Small intestine (tissue), 16 donors: ENCODE measurements at places on chromosomes 4 and X. TPM values are rescaled to one million over a fixed set of nuclear protein-coding genes. Genes with fewer than 3 reads are reported as not detected.

Gene EXOC1L
- not detected for polyA plus RNA-seq

Gene LANCL3
- 0.13 TPM for polyA plus RNA-seq

Gene RS1
- polyA plus RNA-seq: not detected

Gene GLRA2
- 0.15 TPM for polyA plus RNA-seq

Gene LETM1
- polyA plus RNA-seq: 24.9 TPM

Gene SYP
- polyA plus RNA-seq: 33.5 TPM

Gene SSX2B
- not detected for polyA plus RNA-seq

Gene WDR17
- 0.45 TPM for polyA plus RNA-seq

Gene CCDC120
- 26.8 TPM for polyA plus RNA-seq

Gene HSFX3
- polyA plus RNA-seq: not detected

Gene PPA2
- polyA plus RNA-seq: 108 TPM

Gene CT45A5
- not detected for polyA plus RNA-seq

Gene RHOXF1
- not detected for polyA plus RNA-seq

Gene SHROOM2
- polyA plus RNA-seq: 0.54 TPM

Gene FAM47E
- 3.0 TPM for polyA plus RNA-seq

Gene FGF5
- polyA plus RNA-seq: not detected

Gene TMPRSS11F
- not detected for polyA plus RNA-seq

DNA sequence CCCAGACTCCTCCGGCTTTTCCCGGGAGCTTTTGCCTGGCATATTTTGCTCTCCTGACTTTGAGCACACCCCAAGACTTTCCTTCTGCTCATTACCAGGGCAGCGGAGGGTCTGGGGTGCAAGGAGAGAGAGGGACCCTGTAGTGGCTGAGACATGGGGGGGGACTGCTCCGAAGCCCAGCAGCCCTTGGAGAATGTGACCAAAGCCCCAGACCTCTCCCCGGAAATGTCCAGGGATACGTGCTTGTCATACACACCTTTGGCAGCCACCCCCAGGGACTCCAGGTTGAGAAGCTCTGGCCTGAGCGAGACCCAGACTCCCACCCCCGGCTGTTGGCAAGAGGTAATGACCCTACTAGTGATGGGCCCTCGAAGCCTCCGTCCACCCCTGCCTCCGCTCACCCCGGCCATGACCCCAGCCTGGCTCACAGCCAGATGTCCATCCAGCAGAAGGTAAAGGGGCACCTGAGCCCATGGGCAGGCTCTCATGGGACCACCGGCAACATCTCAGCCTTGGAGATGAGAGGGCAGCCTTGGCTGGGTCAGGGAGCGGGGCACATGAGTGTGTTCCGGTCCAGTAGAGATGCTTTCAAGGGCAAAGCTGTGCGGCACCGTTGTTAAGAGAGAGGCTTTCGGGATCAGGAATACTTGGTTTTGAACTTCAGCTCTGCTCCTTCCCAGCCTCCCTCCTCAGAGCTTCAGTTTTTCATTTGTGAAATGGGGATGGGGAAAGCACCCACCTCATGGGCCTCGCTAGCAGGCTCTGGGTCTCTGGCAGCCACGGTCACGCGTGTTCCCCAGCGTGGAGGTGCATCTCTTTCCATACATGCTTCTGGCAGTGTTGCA, 2.0 kb downstream of the PSAPL1 start:
- DNase-seq: no peak

- DNase-seq: no peak
These were observed 49.9 kb upstream of the MND1 start for GRCh38 chr4:153294631-153295030.

GRCh38 chr4:8419222-8420041, 21.1 kb downstream of the ACOX3 start:
- DNase-seq: no peak

GRCh38 chr4:3220476-3221183, 28.3 kb upstream of the MSANTD1 start:
- DNase-seq: no peak

GRCh38 chrX:130884627-130885026, 18.4 kb downstream of the ENOX2 start:
- DNase-seq: no peak

GRCh38 chr4:14267373-14268060, 640.0 kb upstream of the BOD1L1 start:
- DNase-seq: no peak

- no peak for DNase-seq
These were observed 214.1 kb downstream of the BCOR start for GRCh38 chrX:39883666-39884065.

DNA sequence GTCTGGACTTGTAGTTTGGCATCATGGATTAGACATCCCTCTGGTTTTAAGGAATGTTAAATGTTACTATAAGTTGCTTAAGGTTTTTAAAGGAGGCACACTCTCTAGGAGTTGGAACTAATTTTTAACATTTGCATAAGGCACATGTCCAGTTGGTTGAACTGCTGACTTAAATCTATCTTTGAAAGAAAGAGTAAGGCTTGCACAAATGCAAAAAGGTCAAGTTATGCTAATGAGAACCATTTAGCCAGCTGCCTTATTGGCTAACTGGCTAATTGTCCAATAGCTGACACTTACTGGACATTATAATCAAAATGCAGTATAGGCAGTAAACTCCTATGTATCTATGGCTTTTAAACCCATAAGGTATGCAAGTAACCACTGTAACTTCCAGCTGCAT, 206.1 kb upstream of the TTC29 start:
- DNase-seq: no peak

GRCh38 chrX:113512700-113513395, 672.2 kb upstream of the AMOT start:
- no peak for DNase-seq

DNA sequence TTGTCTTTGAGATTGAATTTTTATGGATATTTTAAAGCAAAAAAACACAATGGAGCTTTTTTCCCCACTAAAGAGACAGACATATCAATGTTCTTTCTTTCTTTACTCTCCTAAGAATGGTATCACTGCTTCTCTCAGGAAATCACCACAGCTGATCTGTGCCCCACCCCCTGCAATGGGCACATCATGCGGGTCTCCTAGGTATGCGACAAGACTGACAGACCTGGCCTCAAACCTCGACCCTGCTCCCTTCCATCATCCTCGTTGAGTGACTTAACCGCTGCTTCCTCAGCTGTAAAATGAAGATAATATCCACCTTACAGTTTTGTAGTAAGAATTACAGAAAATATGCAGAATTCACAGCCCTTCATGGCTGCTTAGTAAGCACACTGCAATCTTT, 58.3 kb downstream of the LEF1 start:
- DNase-seq: no peak

- peak; percentile 13 for DNase-seq
These were observed 16.9 kb upstream of the ANOS1 start for GRCh38 chrX:8748855-8749254.

DNA sequence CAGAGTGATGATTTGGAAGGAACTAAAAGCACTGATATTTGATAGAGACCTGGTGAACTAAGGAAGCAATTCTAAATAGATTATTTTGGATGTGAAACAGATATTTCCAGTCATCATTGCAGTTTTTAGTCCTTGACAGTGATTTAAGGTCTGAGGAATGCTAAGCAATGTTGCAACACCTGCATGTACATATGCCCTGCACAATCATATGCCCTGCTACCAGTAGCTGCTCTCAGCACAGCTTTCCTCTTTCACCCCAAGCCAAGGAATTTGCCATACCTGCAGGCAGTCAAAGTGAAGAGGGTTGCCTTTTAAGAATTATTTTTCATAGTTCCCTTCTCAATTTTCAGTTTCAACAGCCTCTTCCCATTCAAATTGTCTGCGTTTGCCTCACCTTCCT, 8.7 kb upstream of the FAM47A start:
- no peak for DNase-seq

GRCh38 chr4:169050881-169051760, 41.1 kb upstream of the CBR4 start:
- no peak for DNase-seq

DNA sequence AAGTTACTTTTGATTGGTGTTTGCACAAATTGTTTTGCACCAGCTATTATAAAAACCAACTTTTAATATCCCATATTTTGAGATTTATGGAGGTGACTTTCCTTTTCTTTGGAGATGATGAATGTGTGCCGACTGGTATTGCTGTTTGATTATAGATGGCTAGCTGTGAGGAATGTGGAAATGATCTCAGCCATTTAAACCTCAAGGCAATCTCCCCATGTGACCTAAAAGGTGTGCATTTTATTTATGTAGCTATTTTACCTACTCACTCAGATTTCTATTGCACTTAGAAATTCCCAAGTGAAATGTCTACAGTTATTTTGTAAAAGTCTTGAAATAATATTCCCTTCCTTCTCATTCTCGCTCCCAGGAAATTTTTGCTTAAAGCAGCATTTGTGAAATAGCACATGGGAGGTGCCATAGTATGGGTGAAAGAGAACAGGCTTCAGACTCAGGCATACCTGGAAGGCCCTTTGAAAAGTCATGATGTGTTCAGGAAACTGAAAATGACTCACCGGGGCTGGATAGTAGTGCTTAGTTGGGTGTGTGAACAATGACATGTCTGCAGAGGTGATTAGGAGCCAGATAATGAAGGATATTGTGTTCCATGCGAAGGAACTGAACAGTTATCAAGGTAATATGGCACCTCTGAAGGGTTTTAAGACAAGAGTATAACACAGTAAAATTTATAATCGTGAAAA, 247.6 kb downstream of the CBLL2 start:
- DNase-seq: no peak

GRCh38 chr4:163393471-163393870, 49.8 kb downstream of the NPY5R start:
- no peak for DNase-seq

DNA sequence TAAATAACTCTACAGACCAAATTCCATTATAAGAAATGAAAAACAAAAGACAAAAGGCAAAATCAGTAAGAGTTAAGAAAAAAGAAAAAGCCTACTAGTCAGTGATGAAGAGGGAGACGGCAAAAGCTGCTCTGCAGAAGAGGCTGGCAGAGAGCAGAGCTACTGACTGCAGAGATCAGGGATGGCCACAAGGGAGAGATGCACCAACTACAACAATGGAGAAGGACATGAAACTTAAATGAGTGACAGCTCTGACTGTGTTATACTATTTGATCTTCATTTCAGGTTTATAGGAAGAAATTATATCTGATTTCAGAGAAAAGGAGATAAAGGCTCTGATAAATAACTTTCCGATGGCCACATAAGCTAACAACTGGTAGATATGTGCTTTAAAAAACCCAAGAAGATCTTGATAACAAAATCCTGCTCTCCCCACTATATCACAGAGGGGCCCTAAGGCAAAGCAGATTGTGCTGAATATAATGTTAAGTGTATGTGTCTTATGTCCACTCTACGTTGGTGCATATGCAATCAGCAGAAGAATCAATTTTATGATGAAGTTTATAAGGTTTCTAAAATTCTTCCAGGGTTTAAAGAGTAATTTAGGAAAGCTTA, 58.4 kb upstream of the COX18 start:
- DNase-seq: peak; percentile 11

DNA sequence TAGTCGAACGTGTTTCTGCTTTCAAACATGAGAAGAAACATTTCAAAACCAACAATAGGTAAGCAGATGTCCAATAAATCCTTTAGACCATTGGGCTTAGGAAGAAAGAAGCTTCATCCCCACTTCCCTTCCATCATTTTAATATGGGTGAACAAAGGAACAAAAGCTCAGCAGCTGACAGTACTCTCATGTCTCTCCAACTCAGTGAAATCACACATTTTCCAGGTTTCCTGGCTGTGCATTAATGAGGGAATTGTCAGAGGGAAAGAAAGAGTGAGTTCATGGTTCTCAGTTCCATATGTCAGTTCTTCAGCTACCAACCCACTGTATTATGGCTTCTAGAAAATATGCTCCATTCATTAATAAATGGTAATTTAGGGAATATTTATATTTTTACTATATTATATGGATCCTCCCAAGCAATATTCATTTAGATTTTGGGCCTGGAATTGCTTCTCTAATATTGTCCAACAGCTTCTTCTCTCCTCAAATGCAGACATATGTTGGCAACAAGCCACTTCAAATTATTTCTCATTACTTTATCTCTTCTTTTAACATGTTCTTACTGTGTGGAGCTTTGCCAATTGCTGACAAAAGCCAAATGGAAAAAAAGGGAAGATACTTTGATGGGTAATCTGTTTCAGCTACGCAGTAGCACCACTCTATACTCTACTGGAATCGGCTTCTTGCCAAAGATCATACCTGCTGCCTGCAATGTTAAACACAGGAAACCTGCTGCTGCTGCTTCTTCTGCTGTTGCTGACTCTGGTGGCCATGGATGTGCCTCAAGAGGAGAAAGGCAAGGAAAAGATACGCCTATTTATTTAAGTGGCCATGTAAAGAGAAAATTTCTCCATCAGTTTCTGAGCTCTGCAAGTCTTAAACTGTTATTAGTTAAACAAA, 1757.6 kb downstream of the ARAP2 start:
- no peak for DNase-seq

- DNase-seq: no peak
These were observed 499 bp downstream of the CYP2U1 start for GRCh38 chr4:107931775-107932321.

DNA sequence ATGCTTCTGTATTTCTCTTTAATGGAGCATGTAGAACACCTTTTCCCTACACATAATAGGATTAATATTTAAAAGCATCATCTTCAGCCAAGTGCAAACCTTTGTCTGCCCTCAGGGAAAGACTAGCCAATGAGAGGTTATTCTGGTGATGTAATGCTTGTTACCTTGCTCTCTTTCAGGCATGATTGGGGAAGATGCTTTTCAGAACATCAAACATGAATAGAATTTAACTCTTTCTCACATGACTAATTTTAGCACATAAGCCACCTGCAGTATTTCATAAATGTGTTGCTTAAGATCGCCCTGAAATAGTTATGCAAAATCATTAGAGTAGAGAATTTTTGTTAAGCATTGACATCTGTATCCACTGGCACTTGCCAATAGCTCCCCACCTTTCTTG, 10.7 kb upstream of the EPGN start:
- DNase-seq: no peak

DNA sequence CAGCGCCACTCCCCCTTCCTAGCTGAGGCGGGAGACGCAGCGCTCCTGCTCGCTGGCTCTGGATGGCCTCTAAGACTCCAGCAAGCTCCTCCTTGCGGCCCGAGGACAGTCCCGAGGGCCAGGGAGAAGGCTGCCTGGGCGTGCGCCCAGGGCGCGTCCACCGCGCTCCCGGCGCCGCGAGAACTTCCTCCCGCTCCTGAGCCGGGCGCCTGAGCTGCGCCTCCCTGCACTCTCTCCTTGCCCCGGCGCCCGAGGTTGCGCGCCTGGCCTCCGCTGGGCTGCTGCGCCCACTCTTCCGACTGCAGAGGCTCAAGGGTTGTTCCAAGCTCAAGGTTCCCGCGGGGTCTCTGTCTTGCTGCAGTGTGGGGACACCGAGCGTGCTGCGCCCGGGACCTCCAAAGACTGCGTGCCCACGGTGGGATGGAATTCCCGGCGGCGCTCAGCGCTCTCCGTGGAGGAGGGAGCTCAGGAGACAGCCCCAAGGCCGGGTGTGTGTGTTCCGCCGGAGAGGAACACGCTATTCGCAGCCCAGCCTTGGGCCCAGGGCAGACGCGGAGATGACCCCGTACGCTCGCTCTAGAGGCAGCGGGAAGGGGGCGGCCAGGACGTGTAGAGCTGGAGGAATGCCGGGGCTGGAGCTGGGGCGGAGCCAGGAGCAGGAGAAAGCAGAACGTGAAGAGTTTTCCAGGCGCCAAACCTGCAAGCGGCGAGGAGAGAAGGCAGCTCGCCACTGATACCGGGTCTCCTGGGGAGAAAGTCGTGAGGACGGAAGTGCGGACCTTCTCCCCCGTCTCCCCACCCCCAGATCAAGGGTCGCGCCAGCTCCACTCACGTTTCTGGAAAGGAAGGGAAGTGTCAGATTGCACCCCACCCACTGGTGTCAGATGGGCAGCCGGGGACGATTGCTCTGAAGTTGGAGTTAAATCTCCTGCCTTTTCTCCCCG, at the start of gene ARHGAP6:
TSS of gene ARHGAP6 (minus strand) at position 753 of the 944 bp plus-strand sequence. CDS start 1,092 bp downstream, outside the sequence.
- DNase-seq: peak; percentile 50
